Activated T-helper 2 cell treated with anti-CD3 and anti-CD28 coated beads, Interferon-gamma antibody, Interleukin-2, Interleukin-4, amounts not matched to agents 10 μg/mL and 5 μg/mL and 100 μg/mL, durations not matched to agents 14 hours and 24 hours and 36 hours (primary cell): ENCODE measurements at places on chromosomes 5 and 9. TPM values are rescaled to one million over a fixed set of nuclear protein-coding genes. Genes with fewer than 3 reads are reported as not detected.
A peak's percentile ranks its signal among the peaks of the same experiment; 100 is the strongest.

DNA sequence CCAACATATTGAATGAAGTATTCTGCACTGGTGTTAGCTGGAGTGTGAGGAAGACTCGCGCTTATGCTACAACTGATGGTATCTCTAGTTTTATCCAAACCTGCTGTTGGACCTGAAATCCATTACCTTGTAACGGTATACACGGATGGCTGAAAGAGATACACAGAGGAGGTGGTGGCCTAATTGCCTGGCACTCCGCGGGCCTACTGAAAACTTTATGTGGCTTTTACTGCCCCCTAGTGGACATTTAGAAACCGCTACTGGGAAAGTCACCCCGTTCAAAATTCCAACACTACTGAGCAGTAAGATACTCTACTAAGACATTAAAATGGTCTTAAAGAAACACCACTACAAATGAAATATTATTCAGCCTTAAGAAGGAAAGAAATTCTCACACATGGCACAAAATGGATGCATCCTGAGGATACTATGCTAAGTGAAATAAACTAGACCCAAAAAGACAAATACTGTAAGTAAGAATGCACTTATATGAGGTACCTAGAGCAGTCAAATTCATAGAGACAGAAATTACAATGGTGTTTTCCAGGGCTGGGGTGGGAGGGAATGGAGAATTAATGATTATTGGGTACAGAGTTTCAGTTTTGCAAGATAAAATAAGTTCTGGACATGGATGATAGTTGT lies 100.4 kb downstream of the TTLL11 start:
- no peaks in the 10 kb centered on the region for H3K36me3 ChIP-seq
- H3K27ac ChIP-seq = no peak overlapping the region
- no peak overlapping the region for H3K4me3 ChIP-seq
- peak; percentile 29 for DNase-seq

- no peaks in the 10 kb centered on the region for H3K36me3 ChIP-seq
- no peak for DNase-seq
Measured at GRCh38 chr5:73067213-73067612, 53.2 kb upstream of the TMEM171 start.

GRCh38 chr5:93120771-93121170 lies 460.2 kb downstream of the NR2F1-AS1 start:
- H3K4me1 ChIP-seq = no peaks in the 10 kb centered on the region
- DNase-seq = no peak
- no peaks in the 10 kb centered on the region for H3K27me3 ChIP-seq

- no peak overlapping the region for H3K4me3 ChIP-seq
- H3K27ac ChIP-seq = no peak overlapping the region
- no peaks in the 10 kb centered on the region for H3K36me3 ChIP-seq
- DNase-seq = no peak
- no peaks in the 10 kb centered on the region for H3K4me1 ChIP-seq
Measured at GRCh38 chr5:156621719-156622118, 228.4 kb upstream of the PPP1R2B start.

DNA sequence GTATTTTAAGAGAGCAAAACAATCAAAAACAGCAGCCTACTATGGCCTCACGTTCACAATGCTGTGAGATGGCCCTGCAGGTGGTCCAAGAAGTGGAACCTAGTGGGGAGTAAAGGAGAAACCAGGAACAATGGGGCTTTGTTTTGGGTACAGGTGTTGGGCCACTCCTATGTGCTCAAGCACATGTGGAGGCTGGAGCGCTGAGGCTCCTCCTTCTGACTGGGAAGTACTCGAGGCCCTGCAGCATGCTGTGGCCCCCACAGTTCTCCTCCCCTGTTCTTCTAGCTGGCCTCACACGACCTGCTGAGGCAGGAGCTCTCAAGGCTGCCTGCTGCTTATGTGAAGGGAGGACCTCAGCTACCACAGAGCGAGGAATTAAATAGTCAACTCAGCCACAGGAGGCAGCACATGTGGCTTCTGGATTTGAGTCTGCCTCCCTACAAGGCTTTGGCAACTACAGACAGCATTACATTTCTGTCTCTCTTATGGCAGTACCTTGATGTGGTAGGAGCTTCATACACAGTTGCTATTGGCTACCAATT lies 482.3 kb downstream of the SPOCK1 start:
- no peaks in the 10 kb centered on the region for H3K27me3 ChIP-seq
- H3K36me3 ChIP-seq = no peaks in the 10 kb centered on the region
- no peak overlapping the region for H3K27ac ChIP-seq
- H3K4me1 ChIP-seq = no peaks in the 10 kb centered on the region
- DNase-seq = no peak

DNA sequence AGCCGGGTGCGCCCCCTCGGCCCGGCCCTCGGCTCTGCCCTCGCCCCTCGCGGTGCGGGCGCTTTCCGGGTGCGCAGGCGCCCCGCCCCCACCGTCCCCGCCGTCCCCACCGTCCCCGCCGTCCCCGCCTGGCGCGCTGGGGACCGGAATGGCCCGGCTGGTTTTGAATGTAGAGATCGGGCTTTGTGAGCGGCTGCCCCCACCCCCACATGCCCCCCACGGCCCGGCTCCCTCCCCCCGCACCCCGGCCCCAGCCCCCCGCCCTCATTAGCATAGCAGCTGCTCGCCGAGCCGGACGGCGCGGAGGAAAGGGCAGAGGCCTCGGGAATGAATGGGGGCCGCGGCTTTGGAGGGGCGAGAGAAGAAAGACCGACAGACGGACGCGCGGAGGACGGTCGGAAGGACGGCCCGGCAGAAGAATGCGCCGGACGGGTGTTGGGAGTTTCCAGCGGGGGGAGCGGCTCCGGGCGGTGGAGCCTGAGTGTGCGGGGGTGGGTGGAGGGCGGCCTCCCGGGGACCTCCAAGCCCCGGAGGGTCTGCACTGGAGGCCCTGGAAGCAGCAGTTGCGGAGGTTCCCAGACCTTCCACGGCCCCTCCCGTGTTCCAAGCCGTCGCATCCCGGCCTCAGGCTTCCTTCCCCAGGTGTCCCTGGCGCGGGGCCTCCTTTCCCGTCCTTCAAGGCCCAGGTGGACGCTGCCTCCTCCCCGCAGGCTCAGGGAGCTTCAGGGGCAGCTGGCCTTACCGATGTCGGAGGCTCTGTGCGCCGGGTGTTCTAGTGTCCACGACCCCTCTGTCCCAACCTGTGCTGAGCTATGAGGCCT lies 6.0 kb downstream of the NRARP start:
- H3K27me3 ChIP-seq = peaks cover 37% of the 10 kb centered on the region
- H3K4me1 ChIP-seq = peaks cover 5% of the 10 kb centered on the region
- no peak overlapping the region for H3K27ac ChIP-seq

PCDHA8 gene
- not detected in 2 replicates for total RNA-seq

SPATA31E1 gene
- total RNA-seq = not detected in 2 replicates

ALDOB gene
- not detected in 2 replicates for total RNA-seq

TMEM252 gene
- not detected in 2 replicates for total RNA-seq

IFNA2 gene
- total RNA-seq = not detected in 2 replicates

PCDHGB5 gene
- total RNA-seq = 0.62 and 0.92 TPM in 2 replicates
